Activated T-helper 17 cell treated with anti-CD3 and anti-CD28 coated beads, Interleukin-2, amount 50 U/mL, for 72 hours (primary cell): ENCODE measurements at places on chromosomes 1 and 21. TPM values are rescaled to one million over a fixed set of nuclear protein-coding genes. Genes with fewer than 3 reads are reported as not detected.

DNA sequence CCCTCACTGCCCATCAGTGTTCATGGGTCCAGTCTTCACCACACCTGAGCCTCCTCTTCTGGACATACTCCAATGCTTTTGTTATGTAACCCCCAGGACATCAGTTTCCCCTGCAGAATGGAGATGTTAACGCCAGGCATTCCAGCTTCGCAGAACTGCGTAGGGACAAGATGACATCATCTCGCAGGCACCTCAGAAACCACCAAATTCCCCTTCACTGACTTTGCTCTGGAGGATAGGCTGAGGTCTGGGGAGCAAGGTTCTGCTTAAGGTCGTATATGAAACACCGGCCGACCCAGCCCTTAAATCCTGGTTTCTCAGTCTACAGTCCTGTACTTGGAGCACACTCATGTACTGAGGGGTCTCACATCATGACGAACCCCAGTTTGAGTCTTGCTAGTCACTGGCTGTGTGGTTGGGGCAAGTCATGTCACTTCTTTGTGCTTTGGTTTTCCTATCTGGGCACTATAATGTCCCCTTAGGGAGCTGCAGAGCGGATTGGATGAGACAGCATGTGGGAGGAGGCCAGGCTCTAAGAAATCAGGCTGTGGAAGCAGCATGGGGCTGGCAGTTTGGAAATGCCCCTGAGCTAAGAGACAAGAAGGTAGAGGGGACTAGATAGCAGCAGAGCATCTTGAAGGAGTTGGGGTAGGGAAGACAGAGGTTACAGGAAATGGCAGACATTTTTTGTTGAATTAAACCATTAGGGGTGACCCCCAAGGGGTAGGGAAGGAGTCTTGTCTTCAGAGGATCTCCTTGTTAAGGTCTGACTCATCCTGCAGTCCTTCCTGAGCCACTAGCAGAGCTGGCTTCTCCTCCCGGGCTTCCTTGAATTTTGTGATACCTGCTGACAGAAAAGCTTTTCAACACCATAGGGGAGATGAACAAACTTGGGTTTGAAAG is 138.3 kb downstream of the FOXD2 start:
- no peak for ATAC-seq

- peak; percentile 35 for ATAC-seq
Observed at GRCh38 chr1:41313661-41314131, 47.5 kb upstream of the FOXO6 start.

- ATAC-seq = peak; percentile 47
Observed at GRCh38 chr1:66731170-66731865, 20.9 kb upstream of the DYNLT5 start.

DNA sequence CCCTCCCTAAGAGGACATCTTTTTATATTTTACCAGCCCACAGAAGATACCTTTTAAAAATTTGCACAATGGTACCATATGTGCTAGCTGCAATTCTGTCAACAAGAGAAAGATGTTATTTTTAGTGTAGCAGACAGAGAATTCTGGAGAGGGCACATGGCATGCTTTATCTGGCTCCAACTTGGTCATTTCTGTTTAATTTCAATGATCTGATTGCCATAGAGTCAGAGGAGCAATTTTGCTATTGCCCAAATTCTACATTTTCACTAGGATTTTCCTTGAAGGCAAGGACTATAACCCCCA is 17.3 kb downstream of the DISC1 start:
- ATAC-seq = no peak

DNA sequence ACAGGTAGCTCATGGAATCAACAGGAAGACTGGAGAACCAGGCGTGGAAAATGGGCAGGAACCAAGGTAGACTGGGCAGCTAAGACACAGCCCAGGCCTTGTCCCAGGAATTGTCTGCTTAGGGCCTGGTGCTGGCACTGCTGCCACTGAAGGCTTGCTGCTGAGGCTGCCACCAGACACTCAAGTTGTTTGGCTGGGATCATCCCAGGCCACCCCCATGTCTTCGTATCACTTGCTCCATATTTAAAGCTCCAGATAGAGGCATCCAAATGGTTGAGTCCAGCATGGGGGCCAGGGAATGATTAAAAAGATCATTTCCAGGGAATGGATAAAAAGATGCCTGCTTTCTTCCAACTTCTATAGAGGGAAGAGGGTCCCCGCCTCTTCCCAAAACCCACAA is 107.4 kb upstream of the GADD45A start:
- ATAC-seq = no peak

DNA sequence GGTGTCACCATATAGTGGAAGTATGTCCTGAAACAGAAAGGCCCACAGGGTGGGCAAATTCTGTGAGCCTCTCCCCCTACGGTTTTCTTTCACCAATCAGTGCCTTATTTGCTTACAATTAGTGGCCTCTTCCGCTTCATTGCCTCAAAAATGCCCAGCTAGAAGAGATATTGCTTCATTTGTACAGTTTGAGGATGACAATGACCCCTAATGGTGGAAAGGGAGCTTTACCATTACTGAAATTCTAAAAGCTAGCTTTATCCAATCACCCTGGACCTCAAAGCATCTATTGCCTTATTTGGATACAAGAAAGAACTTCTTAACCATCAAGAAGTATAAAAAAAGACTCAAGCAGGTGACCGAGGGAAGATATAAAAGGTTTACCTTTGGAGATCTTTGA is 49.6 kb downstream of the LRRC71 start:
- ATAC-seq = no peak

DNA sequence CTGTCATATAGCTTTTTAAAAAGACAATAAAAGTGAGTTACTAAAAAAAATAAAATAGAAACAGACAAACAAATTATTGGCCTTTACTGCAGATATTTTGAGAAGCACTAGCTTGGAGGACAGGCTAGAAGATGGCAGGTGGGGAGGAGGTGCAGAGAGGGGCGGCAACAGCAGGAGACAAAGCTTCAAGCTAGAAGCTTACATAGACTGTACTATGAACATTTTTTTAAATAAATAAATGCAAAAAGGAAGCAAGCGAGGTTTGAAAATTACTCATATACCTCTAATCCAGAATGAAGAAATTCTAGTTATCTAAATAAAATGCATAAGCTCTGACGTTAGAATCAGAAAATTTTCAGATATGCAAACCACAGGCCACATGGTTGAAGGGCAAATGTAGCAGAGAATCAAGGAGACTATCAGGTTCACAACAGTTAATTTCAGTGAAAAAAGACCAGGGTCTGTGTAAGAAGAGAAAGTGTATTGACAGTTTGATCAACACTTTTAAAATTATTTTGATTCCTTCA is 54.9 kb downstream of the NRIP1 start:
- no peak for ATAC-seq

GRCh38 chr1:216921866-216922265 is 198.6 kb upstream of the ESRRG start:
- ATAC-seq = no peak

- ATAC-seq = no peak
Observed at GRCh38 chr1:29875557-29876028, 639.3 kb downstream of the PTPRU start.

GRCh38 chr21:16913010-16913409 is 599.8 kb upstream of the CXADR start:
- ATAC-seq = no peak

GRCh38 chr21:39153842-39154241 is 29.4 kb downstream of the PSMG1 start:
- ATAC-seq = no peak

- no peak for ATAC-seq
Observed at GRCh38 chr1:109535971-109536491, 3.6 kb upstream of the GPR61 start.

DNA sequence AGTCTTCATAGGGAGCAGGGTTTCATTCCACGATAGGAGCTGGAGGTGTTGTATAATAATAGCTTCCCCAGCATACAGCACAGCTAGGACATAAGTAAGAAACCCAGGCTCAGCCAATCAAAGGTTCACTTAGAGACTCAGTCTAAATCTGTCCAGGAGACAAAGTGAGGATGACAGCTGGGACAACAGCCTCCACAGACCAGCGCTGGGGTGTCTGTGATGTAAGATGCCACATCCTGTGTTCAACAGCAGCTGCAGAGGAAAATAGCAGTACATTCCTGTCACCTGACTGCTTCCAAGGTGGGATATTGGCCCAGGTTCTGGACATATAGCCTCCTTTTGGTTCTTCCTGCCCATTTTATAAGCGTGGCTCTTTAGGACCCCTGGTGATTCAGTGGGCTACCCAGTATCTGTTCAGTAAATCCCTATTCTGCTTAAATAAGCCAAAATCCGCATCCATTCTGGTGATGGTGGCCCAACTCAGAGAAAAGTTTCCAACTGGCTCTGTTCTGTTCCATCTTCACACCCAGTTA is 176.8 kb upstream of the SYT6 start:
- ATAC-seq = peak; percentile 73

- no peak for ATAC-seq
Observed at GRCh38 chr1:231052777-231053176, 12.7 kb upstream of the FAM89A start.

GRCh38 chr1:80384959-80385358 is 1378.4 kb upstream of the ADGRL4 start:
- ATAC-seq = no peak

DNA sequence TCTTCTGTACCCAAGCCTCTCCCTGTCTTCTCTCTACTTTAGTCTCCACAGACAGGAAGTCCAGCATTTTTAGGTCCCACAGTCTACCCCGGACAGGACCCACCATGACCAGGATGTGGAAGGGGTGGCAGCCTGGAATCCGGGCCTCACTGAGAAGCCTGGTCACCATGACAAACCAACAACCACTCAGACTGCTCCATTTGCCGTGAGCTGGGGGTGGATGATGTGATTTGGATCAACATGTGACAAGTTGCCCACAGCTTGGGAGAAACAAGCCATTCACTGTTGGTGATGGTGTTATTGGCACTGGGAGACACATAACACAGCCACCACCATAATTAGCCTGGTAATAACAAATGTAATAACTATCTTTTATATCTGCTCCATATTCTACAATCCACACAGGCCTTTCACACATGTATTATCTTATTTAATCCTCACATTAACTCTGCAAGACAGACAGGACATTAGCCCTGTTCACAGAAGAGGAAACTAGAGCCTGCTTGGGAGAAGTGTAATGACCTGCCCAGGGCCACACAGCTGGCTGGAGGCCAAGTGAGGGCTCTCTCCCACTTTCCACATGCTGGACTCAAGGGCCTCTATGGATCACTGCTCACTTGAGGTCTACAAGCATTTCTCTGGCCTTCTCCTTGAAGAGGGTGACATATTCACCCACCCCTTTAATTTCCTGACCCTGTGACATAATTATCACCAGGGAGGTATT is 22.9 kb downstream of the MEF2D start:
- peak; percentile 24 for ATAC-seq

DNA sequence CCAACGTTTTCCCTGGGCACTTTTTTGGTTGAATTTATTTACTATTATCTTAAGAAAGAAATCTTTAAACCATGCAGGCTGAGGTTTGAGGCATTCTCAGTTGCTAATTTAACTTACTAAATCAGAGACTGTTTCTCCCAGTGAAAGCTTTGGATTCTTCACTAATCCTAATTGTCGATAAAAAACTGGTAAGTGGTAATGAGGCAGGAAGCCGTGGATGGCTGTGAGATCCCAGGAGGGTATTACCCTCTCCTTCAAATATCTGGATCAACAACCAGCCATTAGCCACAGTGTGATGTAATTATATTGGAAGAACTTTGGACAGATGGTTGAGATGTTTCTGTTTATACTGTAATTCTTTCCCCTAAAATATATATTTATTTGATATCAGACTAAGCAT is 485.0 kb downstream of the DISC1 start:
- ATAC-seq = no peak

GRCh38 chr1:36942148-36942547 is 92.2 kb downstream of the GRIK3 start:
- no peak for ATAC-seq

DNA sequence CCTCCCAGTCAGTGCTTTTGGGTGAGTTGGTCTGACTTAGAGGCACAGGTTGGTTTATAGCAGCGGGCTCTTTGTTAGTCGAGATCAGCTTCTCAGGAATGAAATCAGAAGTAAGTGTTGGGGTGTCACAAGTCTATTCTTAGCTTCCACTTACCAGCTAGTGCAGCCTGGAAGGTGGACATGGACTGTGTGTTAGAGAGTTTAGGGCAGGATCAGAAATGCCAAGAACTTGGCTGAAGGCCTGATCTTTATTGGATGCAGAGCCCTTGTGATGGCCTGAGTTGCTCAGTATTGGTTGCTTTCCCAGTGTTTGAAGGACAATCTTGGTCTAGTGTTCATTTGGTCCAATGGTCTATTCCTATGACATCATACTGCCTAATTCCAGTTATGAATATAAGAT is 377.0 kb upstream of the USP24 start:
- ATAC-seq = no peak

GRCh38 chr1:63512584-63512983 is 10.4 kb downstream of the ITGB3BP start:
- no peak for ATAC-seq

- ATAC-seq = no peak
Observed at GRCh38 chr21:42443181-42443785, 39.6 kb downstream of the UBASH3A start.

TMEM52 gene
- total RNA-seq = 1.8 TPM

STK40 gene
- total RNA-seq = 56.8 TPM

C8A gene
- total RNA-seq = not detected

LCE2C gene
- total RNA-seq = not detected

GNL2 gene
- total RNA-seq = 48.8 TPM

ELOVL1 gene
- total RNA-seq = 53.4 TPM

RIPK4 gene
- total RNA-seq = not detected

MROH7 gene
- 1.2 TPM for total RNA-seq

RPS6KC1 gene
- total RNA-seq = 9.5 TPM

TDRD5 gene
- total RNA-seq = not detected

OXCT2 gene
- 0.69 TPM for total RNA-seq

TNNI3K gene
- total RNA-seq = 1.2 TPM

PODN gene
- not detected for total RNA-seq
